Stimulated activated CD8-positive, alpha-beta memory T cell treated with anti-CD3 and anti-CD28 coated beads, Interleukin-2, amount 100 ng/mL, for 1 hour (primary cell): ENCODE measurements at places on chromosomes 6 and 20.

- DNase-seq = no peak
These were observed 3.0 kb upstream of the PHACTR2 start for GRCh38 chr6:143674483-143675381.

DNA sequence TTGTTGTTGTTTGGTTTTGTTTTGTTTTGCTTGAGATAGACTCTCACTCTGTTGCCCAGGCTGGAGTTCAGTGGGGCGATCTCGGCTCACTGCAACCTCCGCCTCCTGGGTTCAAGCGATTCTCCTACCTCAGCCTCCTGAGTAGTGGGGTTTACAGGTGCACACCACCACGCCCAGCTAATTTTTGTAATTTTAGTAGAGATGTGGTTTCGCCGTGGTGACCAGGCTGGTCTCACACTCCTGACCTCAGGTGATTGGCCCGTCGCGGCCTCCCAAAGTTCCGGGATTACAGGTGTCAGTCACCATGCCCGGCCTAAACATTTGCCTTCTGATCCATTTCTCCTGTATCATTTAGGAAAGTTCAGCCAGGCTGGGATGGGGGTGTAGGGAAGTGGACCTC, 17.7 kb downstream of the DUSP22 start:
- DNase-seq = no peak

DNA sequence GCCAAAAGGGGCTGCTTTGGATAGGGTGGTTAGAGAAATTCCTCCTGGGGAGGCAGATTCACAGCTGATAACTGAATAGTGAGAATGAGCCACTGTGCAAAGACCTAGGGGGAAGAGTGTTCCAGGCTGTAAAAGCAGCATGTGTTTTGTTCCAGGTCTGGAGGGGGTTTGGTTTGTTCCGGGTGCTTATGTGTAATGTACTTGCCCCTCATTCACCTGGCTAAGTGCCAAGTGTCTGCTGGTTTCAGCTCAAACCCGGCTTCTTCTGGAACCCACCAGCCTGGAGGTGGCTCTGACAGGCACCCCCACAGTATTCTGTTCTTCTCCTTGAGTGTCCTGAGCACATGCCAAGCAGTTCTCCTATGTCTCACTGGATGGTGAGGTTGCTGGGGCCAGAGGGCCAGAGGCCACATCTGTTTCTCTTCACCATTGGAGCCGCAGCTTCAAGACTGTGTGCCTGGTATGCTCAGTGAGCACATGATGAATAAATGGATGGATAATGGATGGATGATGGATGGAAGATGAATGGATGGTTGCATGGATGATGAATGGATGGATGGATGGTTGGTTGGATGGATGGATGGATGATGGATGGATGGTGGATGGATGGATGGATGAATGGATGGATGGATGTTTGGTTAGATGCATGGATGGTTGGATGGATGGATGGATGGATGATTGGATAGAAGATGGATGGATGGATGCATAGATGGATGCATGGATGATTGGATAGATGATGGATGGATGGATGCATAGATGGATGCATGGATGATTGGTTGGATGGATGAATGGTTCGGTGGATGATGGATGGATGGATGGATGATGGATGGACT, 227.6 kb downstream of the BMP7 start:
- DNase-seq = no peak

GRCh38 chr6:24930431-24930871, 5.3 kb downstream of the RIPOR2 start:
- no peak for DNase-seq

GRCh38 chr6:97508646-97509045, 225.6 kb upstream of the MMS22L start:
- DNase-seq = no peak

DNA sequence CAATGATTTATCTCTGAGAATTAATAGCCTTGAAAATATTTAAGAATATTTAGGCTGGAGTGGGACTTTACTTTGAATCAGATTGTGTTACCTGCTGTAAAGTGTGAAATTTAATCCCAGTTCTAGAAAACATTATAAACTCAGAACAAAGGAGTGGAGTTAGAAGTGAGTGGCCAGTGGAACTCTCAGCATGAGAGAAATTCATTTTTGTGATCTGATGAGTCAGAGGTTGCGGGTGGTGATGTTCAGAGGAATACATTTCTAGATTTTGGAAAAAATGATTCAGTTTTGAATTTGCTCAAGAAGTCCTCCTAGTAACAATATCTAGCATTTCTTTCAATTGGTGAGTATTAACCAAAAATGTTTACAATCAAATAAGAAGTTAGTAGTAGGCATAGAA, 167.5 kb downstream of the ZFAND3 start:
- DNase-seq = no peak

GRCh38 chr6:51283723-51284355, 465.2 kb downstream of the TFAP2B start:
- DNase-seq = no peak

DNA sequence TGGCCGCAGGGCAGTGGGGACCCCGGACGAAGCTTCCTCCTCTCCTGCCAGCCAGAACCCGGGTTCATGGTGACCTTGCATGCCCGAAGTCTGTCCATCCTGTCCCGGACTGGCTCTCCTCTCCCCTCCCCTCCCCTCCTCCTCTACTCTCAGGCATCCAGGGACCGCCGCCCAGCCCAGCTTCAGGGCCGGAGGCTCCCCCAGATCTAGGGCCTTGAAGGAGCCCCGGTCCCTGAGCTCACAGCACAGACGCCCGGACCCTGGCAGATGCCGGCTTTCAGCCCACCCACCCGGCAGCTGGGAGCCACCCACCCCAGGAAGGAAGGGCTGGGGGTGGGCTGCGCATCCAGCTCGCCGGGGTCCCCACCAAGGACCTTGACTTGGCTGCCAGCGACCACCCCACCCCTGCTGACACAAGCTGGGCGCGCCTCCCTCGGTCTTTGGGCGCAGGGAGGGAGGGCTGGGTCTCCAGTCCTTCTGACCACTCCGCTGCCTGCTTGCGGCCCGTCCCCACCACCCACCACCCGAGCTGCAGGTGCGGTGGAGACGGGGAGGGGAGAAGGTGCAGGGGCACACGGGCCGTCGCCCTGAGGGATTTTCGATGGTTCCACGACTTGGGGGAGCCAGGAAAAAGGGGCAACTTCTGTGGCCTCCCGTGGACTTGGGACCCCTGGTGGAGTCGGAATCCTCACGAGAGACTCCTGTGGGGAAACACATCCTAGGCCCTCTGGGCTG, 5.8 kb upstream of the ABHD16B start:
- no peak for DNase-seq
